Suppressor macrophage treated with lipopolysaccharide for 1 hour (primary cell): ENCODE measurements at places on chromosomes 7 and 10.

DNA sequence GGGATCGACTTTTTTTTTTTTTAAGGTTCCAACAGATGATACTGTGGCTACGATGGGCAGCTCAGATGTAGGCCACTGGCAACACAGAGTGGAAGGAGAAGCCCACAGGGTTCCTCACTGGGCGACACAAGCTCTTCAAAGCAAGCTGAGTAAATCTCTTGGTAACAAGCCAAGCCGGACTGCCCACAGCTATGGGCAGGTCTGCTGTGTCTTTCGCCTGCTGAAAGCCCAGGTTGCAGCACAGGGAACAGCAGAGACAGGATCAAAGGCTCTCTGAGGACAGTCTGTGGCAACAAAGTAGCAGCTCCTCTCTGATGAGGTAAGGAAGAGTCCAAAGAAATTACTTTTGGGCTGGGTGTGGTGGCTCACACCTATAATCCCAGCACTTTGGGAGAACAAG, 83.6 kb downstream of the KCNMA1 start:
- no peak for DNase-seq

DNA sequence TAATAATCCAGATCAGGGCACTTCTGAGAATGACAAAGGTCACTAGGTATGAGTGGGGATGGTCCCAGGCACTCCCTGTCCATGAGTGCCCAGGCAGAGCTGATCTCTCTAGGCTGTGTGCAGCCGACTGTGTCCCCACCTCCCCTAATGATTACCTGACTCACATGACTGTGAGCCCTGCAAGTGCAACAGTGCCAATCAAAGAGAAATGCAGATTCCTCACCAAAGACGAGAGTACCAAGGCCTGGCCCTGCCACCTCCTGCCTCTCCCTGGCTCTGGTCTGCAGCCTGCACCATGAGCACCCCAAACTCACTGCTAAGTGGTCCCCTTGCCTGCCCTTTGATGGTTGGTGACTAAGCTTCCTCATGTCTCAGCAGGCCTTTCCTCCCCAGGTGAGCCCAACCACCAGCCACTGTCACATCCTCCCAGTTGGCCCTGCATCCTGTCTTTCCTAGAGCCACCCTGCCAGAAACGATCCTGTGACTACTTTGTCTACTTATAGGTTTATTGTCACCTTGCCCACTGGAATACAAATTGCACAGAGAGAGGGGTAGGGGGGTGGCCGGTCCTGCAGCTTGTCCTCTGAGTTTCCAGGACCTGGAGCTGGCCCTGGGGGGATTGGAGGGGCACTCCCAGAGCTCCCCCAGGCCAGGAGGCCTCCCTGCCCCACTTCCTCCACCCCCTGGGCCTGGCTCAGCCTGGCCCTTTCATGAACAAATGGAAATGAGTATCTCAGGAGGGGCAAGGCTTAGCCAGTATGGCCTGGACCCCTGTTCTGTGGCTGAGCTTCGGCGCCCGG, 22.4 kb upstream of the GDF10 start:
- DNase-seq, result no peak

- no peak for DNase-seq
Observed at GRCh38 chr10:30028738-30029030, 30.7 kb downstream of the JCAD start.

DNA sequence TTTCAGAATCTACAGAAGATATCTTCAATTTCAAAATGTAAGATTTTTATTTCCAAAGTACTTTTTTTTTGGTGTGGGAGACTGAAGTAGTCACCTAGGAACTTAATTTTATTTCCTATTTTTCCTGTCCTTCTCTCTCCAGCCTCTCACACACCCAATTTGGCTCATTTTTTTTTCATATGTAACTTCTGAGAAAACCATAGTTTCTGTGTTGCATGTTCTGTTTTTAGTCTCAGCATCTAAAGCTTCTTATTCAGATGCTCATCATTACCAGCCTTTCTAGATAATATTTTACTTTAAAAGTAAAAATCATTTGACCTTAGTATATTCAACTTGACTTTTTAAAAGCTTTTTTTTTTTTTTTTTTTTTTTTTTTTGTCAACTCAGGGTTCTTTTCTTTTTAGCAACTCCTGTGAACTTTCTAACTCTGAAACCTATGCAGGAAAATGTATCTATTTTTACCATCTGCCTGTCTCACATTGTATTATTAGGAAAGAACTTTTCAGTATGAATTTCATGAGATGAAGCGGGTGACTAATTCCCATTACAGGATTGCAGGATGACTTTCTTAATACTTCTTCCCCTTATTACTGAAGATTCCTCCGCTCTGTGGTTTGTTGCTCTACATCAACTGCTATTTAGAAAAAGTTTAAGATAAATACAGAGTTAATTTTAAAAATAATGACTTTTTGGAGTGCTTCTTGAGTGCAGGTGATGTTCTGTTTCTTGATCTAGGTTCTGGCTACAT, 73.6 kb upstream of the LSM8 start:
- peak; percentile 55 for DNase-seq
